NCI-H1092 treated with DMSO at 0.1 percent for 48 hours (cell line): ENCODE measurements at places on chromosomes 5 and 9.

- peak; percentile 94 for DNase-seq
These were observed 579.7 kb upstream of the ZNF608 start for GRCh38 chr5:125326150-125326510.

GRCh38 chr5:141260458-141261237 is 15.5 kb downstream of the PCDHB15 start:
- DNase-seq = no peak

DNA sequence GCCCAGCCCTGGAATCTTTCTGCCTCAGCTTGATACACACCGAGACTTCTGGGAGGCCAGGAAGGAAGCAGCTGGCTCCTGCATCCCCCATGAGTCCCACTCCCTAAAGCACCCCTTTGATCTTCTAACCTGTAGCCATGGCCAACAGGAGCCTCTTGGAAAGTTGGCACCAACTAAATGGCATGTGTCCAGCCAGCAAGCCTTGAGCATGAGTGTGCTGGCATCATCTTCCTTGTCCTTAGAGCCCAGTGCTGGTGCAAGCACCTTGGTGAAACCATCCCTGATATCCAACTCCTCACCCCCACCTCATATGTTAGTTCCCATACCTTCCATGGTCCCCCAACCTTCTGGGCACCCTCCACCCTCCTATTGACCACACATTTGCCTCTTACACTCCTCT is 130.4 kb downstream of the CRB2 start:
- DNase-seq = no peak

- no peak for DNase-seq
These were observed 113.5 kb upstream of the SPOCK1 start for GRCh38 chr5:137612576-137612975.

GRCh38 chr9:136599811-136600660 is 54.2 kb upstream of the NOTCH1 start:
- DNase-seq = no peak

DNA sequence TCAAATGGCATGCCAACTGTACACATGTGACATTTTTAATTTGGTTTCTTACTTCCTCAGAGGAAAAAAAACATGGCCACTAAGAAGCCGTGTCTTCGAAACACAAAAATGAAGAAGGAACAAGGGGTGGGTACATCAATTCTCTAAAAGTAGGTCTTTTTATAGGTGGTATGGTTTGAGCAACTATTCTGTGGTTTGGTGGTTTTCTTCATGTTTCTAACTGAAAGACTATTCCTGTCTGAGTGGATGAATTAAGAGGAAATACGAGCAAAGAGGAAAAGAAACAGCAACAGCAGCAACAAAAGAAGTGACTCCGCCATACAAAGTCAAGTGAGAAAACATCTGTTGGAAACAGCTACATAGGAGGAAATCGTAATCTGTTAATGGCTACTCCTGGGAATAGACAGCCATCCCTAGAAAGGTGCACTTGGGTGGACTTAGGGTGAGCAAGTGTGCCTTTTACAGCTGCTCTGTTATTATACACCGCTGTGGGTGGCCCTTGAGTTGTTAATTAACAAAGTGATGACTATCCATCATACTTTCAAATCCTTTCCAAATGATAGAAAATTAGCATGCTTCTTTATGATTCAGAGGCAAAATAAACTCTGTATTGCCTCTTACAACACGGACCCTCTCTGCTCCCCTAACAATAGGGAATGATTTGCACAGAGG is 575.8 kb downstream of the TLE1 start:
- DNase-seq = peak; percentile 92

DNA sequence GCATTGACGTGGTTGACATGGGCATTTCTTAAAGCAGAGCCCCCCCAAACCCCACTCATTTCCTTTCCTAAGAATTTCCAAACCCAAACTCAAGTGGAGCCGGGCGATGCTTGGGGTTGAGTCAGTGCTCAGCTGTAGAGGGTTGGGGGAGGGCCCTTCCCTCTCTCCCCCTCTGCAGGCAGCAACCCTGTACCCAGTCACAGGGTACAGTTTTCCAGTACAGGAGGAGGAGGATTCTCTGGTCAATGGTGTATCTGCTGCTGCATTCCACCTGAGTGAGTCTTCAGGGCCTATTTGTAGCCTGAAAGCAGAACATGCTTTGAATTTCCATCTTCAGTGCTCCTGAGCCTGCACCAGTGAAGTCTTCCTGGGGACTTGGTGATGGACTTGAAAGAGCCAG is 55.8 kb downstream of the ENTREP1 start:
- no peak for DNase-seq

- no peak for DNase-seq
These were observed 118.1 kb upstream of the ERCC6L2 start for GRCh38 chr9:95757439-95757838.

- peak; percentile 56 for DNase-seq
These were observed 63.3 kb downstream of the FREM1 start for GRCh38 chr9:14846871-14847311.

GRCh38 chr5:15571081-15571480 is 71.1 kb downstream of the FBXL7 start:
- DNase-seq = no peak

- no peak for DNase-seq
These were observed 24.1 kb upstream of the TRAF1 start for GRCh38 chr9:120950421-120951388.

DNA sequence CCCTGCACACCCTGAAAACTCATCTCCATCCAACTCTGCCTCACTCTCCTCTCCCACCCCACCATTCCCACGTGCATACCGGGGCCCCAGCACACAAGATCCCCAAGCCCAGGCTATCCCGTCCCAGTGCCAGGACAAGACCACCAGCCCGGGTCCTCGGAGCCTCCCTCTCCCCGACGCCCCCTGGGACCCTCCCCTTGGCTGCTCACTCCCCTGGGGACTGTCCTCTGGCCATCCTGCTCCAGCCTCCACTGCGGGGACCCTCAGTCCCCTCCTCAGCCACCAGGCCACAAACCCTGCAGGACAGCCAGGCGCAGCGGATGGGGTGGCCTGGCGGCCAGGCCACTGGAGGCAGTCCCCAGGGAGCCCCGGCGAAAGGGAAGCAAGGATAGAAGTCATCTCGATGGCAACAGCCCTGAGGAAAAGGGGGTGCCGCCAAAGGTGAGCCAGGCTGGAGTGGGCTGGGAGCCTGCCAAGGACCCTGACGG is 62.8 kb downstream of the C9orf50 start:
- no peak for DNase-seq

DNA sequence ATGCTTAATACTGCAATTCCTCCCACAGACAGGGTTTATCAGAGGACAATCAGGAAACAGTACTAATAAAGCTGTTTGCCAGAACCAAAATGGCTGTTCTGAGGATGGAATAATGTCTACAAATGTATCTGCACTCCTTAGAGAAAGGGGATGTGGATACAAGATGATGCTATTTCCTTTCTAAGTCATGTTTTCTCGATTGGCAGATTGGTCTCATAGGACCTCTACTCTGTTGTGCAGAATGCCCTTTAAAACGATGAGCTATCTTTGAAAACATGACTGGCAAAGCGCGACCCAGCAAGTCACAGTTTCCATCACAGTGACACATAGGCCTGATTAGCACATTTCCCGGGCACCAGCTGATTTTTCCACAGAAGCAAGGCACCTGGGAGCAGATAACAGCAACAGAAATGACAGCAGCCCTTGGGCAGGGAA is 54.0 kb downstream of the AOPEP start:
- DNase-seq = no peak

GRCh38 chr9:108360304-108360703 is 495.5 kb downstream of the ACTL7B start:
- DNase-seq = no peak

- no peak for DNase-seq
These were observed 71.5 kb downstream of the MRPS27 start for GRCh38 chr5:72248410-72248981.

GRCh38 chr5:85484982-85485574 is 1100.4 kb upstream of the EDIL3 start:
- DNase-seq = no peak

- no peak for DNase-seq
These were observed 115.5 kb upstream of the RANBP3L start for GRCh38 chr5:36417221-36417620.

DNA sequence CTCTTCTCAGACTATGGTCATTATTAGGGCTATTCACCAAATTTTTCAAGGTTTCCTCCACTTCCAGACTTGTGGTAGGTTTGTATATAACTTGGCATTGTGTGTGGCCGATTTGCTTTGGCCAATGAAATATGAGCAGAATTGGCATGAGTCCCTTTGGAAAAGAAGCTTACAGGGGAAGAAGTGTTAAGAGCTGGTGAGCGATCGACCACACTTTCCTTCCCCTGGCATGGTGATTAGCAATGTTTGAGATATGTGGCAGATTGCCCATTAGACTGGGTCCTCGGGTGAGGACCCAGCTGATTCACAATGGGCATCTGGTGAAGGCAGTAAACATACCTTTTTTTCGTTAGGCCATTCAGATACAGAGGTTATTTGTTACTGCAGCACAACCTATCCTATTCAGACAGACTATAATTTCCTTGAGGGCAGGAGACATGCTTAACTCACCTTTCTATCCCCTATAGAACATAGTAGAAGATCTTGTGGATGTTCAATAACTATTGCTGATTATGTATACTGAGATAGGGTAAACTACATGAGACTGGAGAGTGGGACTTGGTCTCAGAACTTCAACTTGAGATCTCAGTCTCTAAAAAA is 62.8 kb upstream of the KLF9 start:
- no peak for DNase-seq

DNA sequence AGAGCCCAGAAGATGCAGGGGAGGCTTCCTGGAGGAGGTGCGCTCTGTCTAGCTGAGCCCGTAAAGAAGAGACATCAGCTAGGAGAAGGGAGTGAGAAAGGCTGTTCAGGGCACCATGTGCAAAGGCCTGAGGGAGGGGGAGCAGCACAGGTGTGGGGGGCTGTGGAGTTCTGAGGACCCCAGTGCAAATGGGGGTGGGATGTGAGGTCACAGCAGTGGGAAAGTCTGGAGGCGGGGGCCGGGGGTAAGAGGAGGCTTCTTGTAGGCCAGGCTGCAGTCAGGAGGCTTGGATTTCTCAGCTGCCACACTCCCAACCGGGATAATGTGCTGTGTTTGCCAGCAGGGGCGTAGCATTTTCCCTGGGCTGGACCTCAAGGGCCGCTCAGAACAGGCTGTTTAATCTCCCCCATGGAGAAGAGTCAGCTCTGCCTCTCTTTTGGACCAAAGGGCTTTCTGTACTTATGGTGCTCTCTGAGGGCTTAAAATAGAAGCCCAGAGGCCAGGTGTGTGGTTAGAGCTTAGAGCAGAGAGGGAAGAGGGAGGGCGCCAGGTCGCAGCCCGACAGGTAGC is 5.7 kb downstream of the NEURL1B start:
- no peak for DNase-seq

DNA sequence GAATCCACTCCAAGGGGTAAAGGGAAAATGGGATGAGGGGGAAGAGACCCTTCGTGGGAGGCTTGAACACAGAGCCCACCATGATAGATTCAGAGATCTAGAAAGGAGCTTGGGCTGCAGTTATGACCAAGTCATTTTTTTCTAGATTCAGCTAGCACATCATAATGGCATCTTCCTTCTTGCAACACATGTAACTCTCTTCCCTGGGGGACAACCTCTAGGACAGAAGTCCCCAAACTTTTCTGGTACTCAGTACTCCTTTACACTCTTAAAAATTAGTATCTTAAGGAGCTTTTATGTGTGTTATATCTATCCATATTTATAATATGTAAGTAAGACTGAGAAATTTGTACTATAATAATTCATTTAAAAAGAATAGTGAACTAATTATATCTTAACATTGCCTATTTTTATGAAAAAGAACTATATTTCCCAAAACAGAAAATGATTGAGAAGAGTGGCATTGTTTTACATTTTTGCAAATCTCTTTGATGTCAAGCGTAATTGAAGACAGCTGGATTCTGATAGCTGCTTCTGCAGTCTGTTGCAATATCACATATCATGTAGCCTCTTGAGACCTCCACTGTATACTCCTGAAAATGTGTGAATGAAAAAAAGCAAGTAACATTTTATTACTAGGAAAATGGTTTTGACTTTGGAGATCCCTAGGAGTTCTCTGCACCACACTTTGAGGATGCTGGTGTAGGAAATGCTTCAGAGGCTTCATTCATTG is 875 bp downstream of the ACO1 start:
- DNase-seq = no peak

GRCh38 chr5:149680810-149681221 is 49.3 kb upstream of the PPARGC1B start:
- DNase-seq = no peak

- DNase-seq = no peak
These were observed 60.5 kb downstream of the MAP1B start for GRCh38 chr5:72167804-72168203.
